ENCODE measurements at places on chromosomes 13 and 19. TPM values are rescaled to one million over a fixed set of nuclear protein-coding genes. Genes with fewer than 3 reads are reported as not detected.

Gene ZNF556
- not detected for total RNA-seq

DNA sequence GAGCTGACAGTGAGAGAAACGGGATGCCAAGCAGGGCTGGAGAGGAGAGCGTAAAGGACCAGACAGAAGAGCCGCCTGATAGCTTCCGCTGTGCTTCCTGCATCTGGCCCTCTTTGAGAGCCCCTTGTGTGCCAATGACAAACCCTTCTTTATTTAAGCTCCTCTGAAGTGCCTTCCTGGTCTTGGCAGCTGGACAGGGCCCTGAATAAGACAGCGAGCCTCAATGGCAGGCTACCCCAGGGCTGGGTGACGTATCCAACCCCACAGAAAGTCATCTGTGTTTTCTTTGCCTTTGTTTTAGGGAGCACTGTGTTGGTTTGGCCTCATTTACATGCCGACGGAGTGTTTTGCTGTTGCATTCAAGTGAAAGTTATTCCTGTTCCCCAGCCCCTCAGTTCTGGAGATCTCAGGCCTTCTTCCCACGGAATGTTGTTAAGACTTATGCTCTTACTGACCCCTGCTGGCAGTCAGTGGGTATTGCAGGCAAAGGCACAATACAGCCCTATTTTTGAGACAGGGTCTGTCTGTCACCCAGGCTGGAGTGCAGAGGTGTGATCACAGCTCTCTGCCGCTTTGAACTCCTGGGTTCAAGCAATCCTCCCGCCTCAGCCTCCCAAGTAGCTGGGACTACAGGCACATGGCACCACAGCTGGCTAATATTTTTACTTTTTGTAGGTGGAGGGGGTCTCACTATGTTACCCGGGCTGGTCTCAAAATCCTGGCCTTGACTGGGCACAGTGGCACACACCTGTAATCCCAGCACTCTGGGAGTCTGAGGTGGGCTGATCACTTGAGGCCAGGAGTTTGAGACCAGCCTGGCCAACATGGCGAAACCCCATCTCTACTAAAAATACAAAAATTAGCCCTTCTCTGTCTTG, 16.8 kb downstream of the CCL25 start:
- H3K27ac ChIP-seq: no peak overlapping the region
- H3K36me3 ChIP-seq: no peaks in the 10 kb centered on the region
- H3K27me3 ChIP-seq: no peaks in the 10 kb centered on the region
- H3K4me3 ChIP-seq: no peak overlapping the region
- H3K4me1 ChIP-seq: no peaks in the 10 kb centered on the region

GRCh38 chr13:95247852-95248251, 53.4 kb downstream of the ABCC4 start:
- no peak for DNase-seq
- no peak overlapping the region for H3K4me3 ChIP-seq
- no peak overlapping the region for H3K27ac ChIP-seq
- no peaks in the 10 kb centered on the region for H3K27me3 ChIP-seq

Gene ZIC5
- total RNA-seq: not detected

DNA sequence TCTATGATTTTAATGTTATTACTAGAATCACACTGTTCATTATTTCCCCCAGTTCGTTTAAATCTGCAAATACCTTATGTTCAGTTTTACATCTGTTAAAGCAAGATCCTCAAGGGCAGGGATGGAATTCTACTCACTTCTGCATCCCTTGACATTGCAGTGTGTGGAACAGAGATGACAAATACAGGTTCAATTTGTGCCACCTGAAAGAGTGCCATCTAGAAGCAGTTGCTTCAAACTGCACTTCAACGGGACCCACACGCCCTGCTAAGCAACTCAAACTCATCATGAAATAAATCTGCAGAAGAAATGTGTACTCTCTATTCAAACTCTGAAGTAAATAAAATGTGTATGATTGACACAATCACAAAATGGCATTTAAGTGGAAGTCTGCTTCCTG, 44.5 kb downstream of the RUBCNL start:
- H3K36me3 ChIP-seq: no peaks in the 10 kb centered on the region
- H3K27me3 ChIP-seq: no peaks in the 10 kb centered on the region
- no peak overlapping the region for H3K4me3 ChIP-seq
- DNase-seq: no peak

DNA sequence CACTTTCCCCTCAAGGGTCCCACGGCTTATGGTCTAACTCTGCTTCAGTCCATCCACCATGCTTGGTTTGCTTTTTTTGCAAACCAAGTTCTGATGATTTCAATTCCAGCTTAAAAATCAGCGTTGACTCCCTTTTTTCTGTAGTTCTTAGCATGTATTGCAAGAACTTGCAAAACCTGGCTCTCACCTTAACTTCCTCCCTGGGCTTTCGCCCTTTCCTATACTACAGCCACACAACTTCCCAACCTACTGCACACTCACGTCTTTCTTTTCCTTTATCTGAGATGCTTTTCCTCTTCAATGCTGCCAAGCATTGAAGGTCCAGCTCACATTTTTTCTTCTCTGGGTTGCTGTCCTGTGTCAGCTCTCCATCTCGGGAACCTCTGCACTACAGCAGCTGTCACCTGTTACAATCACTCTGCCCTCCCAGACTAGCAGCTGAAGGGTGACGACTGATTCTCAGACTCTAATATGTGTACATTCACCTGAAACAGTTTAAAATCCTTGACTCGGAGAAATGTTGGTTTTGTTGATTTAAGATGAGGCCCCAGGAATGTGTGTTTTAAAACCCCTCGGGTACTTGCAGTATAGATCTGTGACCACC, 143.7 kb downstream of the FREM2 start:
- H3K4me1 ChIP-seq: no peaks in the 10 kb centered on the region
- no peak overlapping the region for H3K27ac ChIP-seq
- H3K27me3 ChIP-seq: no peaks in the 10 kb centered on the region

- peaks cover 3% of the 10 kb centered on the region for H3K4me1 ChIP-seq
- H3K27me3 ChIP-seq: peaks cover 37% of the 10 kb centered on the region
- no peak overlapping the region for H3K27ac ChIP-seq
- no peaks in the 10 kb centered on the region for H3K36me3 ChIP-seq
Measured at GRCh38 chr13:26050568-26051230, 1.1 kb downstream of the SHISA2 start.

Gene SHFL
- total RNA-seq: 38.8 TPM

Gene IFI30
- total RNA-seq: 986 TPM

Gene ZNF222
- 3.2 TPM for total RNA-seq

DNA sequence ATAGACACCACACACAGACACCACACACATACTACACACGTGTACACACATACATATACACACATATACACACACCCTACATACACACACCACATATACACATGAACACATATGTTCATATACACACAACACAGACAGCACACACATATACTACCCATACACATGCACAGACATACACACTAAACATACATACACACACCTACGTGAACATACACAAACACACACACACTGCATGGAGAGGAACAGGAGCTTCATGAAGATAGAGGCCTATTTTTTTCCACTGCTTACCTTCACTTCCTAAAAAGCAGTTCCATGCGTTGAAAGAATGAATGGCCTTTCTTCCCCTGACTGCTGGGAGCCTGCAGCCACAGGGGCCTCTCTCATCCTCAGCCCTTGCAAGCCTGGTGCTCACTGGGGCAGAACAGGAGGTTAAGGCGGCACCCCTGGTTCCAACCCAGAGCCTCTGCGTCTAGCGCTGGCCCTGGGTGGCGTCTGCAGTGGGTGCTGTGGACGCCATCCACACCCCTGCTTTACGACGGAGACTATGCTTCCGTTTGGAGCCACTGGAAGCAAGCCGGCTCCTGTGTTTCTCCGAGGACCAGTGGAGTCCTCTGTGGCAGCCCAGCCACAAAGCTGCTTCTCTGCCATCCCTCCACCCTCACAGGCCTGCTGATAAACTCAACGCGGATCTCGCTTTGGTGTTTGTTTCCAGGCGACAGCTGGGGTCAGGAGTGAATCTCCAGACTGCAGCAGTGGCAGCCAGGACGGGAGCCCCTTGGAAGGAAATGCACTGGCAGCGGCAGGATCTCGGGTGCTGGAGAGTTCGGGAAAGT, 1.9 kb upstream of the RASA3 start:
- H3K36me3 ChIP-seq: no peaks in the 10 kb centered on the region
- H3K27me3 ChIP-seq: peaks cover 15% of the 10 kb centered on the region
- H3K27ac ChIP-seq: peak overlapping the region; percentile 57
- no peak overlapping the region for H3K4me3 ChIP-seq
- no peak for DNase-seq

GRCh38 chr13:37701306-37701705, 102.7 kb upstream of the POSTN start:
- no peak overlapping the region for H3K27ac ChIP-seq
- H3K36me3 ChIP-seq: no peaks in the 10 kb centered on the region
- H3K4me1 ChIP-seq: no peaks in the 10 kb centered on the region
- no peaks in the 10 kb centered on the region for H3K27me3 ChIP-seq

DNA sequence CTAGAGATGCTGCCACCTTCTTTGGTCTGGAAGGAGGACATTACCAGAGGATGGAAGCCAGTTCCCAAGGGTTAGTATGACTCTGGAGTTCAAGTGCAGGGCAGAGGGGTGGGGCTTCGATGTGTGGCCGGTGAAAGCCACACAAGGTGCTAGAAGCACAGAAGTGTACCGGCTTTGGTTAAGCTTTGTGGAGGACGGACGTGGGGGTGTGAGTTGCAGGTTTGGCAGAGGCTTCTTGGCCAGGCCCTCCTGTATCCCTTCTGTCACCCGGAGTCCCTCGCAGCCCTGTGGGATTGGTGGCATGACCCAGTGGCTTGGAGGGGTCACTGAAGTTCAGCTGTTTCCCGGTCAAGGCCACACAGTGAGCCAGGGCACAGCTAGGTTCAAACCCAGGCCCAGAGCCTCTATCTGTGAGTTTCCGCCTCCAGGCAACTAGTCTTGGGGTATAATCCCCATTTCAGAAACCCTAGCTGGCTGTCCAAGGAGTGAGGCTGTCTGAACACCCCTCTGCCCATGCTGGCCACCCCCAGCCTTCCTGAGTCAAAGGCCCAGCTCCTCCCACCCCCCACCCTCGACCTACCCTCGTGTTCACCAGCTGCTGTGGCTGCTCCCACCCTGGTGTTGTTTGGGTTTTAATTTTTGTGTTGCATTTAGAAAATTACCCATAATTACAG, 4.6 kb upstream of the SSBP4 start:
- H3K4me3 ChIP-seq: peak overlapping the region; percentile 24
- no peaks in the 10 kb centered on the region for H3K36me3 ChIP-seq
- no peaks in the 10 kb centered on the region for H3K27me3 ChIP-seq
- peak overlapping the region; percentile 96 for H3K27ac ChIP-seq
- peaks cover 59% of the 10 kb centered on the region for H3K4me1 ChIP-seq

- peak overlapping the region; percentile 97 for H3K4me3 ChIP-seq
- H3K27me3 ChIP-seq: no peaks in the 10 kb centered on the region
- peak; percentile 95 for DNase-seq
- peaks cover 10% of the 10 kb centered on the region for H3K36me3 ChIP-seq
Measured at GRCh38 chr13:110914331-110915056, 375 bp downstream of the ANKRD10 start.

Gene BICRA
- 13.8 TPM for total RNA-seq

GRCh38 chr19:17718947-17719711, at the start of gene MAP1S:
TSS of gene MAP1S (plus strand) at chr19:17719480. CDS start at chr19:17719503, 23 bp downstream.
- peak within 1 kb of the TSS; percentile 92 for H3K4me3 ChIP-seq
- no peaks in the 10 kb centered on the region for H3K27me3 ChIP-seq
- DNase-seq: peak; percentile 31
- peaks cover 21% of the 10 kb centered on the region for H3K36me3 ChIP-seq

- no peaks in the 10 kb centered on the region for H3K27me3 ChIP-seq
- no peak overlapping the region for H3K4me3 ChIP-seq
- no peak for DNase-seq
- no peaks in the 10 kb centered on the region for H3K4me1 ChIP-seq
Measured at GRCh38 chr13:44160591-44161191, 212.9 kb upstream of the SERP2 start.

- no peaks in the 10 kb centered on the region for H3K4me1 ChIP-seq
- H3K27me3 ChIP-seq: no peaks in the 10 kb centered on the region
- DNase-seq: peak; percentile 31
- no peak overlapping the region for H3K27ac ChIP-seq
- H3K4me3 ChIP-seq: no peak overlapping the region
- H3K36me3 ChIP-seq: no peaks in the 10 kb centered on the region
Measured at GRCh38 chr13:114078461-114079451, 53.7 kb downstream of the RASA3 start.

- DNase-seq: no peak
- peaks cover 9% of the 10 kb centered on the region for H3K4me1 ChIP-seq
- H3K27me3 ChIP-seq: peaks cover 29% of the 10 kb centered on the region
- H3K36me3 ChIP-seq: no peaks in the 10 kb centered on the region
- no peak overlapping the region for H3K4me3 ChIP-seq
Measured at GRCh38 chr19:46030812-46031550, 8.1 kb upstream of the PGLYRP1 start.

- H3K4me1 ChIP-seq: no peaks in the 10 kb centered on the region
- peak; percentile 95 for DNase-seq
- H3K36me3 ChIP-seq: peaks cover 29% of the 10 kb centered on the region
- no peaks in the 10 kb centered on the region for H3K27me3 ChIP-seq
Measured at GRCh38 chr19:53431399-53432087, at the start of gene ZNF761. TSS of gene ZNF761 (plus strand) at chr19:53431984. CDS start at chr19:53447269, 15,285 bp downstream.

Gene OR7A5
- total RNA-seq: not detected

DNA sequence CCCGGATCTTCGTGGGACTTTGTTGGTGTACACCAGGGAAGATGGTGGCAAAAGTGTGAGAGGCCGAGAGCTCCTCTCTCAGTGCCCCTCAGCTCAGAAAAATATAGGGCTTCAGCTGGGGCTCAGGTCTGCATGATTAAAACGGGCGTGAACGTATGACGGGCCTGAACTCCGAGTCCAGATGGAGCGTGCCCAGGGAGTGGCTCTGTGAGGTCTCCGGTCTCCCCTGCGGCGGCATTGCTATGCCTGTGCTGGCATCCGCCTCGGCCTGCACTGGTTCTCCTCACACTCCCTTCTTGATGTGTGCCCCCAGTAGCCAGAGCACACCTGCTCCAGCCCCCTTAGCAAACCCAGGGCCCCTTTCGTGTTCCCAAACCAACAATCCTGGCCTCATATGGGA, 82.0 kb downstream of the TEX29 start:
- H3K4me3 ChIP-seq: no peak overlapping the region
- no peak overlapping the region for H3K27ac ChIP-seq
- DNase-seq: peak; percentile 20
- H3K27me3 ChIP-seq: no peaks in the 10 kb centered on the region
- H3K4me1 ChIP-seq: no peaks in the 10 kb centered on the region
- H3K36me3 ChIP-seq: no peaks in the 10 kb centered on the region

DNA sequence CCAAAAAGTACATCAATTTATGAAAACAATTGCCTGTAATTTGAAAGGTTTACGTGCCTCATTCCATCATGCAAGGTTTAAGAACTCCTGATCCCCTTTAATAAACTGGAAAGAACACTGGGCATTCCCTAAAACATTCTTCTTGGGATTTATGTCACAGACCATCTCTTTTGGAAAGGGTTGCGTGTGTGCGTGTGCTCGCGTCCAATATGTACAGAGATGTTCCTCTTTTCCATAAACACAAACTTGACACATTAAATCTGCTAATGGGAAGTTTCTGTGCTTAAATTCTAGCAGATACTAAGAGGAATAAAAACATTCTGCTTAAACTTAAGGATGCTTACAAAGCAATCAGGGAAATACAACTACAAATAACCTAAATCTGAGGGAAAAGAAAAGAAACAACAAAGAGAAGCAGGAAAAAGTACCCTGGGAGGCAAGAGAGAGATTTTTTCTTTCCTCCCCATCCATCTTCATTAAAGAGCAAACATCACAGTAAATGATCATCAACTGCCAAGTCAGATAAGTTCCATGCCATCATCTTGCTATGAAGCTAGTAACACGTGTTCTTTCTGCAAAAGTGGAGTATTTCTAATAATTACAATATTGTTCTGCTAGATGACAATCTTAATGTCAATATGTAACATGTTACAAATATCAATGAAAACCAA, 83.7 kb downstream of the STK24 start:
- no peak for DNase-seq
- peak overlapping the region; percentile 31 for H3K27ac ChIP-seq
- no peaks in the 10 kb centered on the region for H3K36me3 ChIP-seq
- H3K4me3 ChIP-seq: no peak overlapping the region

Gene FAM216B
- total RNA-seq: 0.41 TPM

Gene LILRB3
- 90.8 TPM for total RNA-seq

Gene TNNI3
- 1.2 TPM for total RNA-seq

Data from left lung (tissue), 14 donors.